ENCODE measurements at places on chromosomes 7 and 10.

- no peak for DNase-seq
These were observed 605.3 kb upstream of the FOXK1 start for GRCh38 chr7:4076701-4077294.

GRCh38 chr10:126795318-126795717 lies 109.9 kb upstream of the DOCK1 start:
- DNase-seq = no peak

GRCh38 chr7:104803931-104804330 lies 210.1 kb upstream of the KMT2E start:
- DNase-seq = no peak

DNA sequence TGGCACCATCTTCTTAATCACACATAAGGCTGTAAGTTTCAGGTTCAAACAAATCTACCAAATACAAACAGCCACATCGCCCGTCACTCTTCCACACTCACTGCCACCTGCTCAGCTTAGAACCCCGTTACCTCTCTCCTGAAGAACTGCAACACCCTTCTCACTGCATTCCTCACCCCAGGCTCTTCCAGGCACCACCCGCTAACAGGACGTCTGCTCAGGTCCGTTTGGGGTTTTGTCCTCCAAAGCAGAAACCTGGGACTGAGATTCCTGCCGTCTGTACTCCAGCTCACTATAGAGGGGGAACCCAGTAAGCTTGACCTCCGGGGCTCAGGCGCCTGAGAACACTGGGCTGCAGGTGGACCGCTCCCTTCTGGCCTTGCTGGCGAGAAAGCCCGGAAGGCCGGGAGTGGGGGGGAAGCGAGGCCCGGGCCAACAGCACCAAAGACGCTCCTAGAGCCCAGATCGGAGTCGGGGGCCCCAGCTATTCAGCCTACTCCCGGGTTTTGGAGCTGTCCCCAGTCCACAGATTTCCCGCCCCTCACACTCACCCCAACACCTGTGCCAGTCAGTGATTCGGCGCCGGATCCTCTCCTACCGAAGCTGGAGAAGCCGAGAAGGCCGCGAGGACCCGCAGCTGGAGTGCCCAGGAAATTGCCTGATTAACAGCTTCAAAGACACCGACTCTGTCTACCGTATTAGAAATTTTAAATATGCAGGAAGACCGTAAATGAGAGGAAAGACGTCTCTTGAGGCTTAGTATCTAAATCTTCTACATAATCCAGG lies at the start of gene AP3M1:
TSS of gene AP3M1 (minus strand) at position 625 of the 786 bp plus-strand sequence. CDS start 12,449 bp downstream, outside the sequence.
- DNase-seq = no peak

- no peak for DNase-seq
These were observed 34.7 kb upstream of the CALN1 start for GRCh38 chr7:72446591-72447462.

Measured in adipocyte (in vitro differentiated cells).